Breast epithelium (tissue), 4 donors: ENCODE measurements at places on chromosomes 12 and 14. TPM values are rescaled to one million over a fixed set of nuclear protein-coding genes. Genes with fewer than 3 reads are reported as not detected.

Gene SPX
- 1.3 TPM for total RNA-seq

Gene GSG1
- not detected for total RNA-seq

Gene CIDEB
- 14.4 TPM for total RNA-seq

Gene CCDC38
- not detected for total RNA-seq

Gene COX14
- 139 TPM for total RNA-seq

Gene KRT79
- total RNA-seq = not detected

Gene ZNF140
- 9.3 TPM for total RNA-seq

Gene C12orf60
- 1.4 TPM for total RNA-seq

Gene PTPRB
- total RNA-seq = 18.4 TPM

Gene ESR2
- total RNA-seq = 0.98 TPM

GRCh38 chr12:67062193-67062592 is 207.0 kb upstream of the CAND1 start:
- H3K36me3 ChIP-seq = no peaks in the 10 kb centered on the region
- DNase-seq = no peak
- H3K4me3 ChIP-seq = no peak overlapping the region

DNA sequence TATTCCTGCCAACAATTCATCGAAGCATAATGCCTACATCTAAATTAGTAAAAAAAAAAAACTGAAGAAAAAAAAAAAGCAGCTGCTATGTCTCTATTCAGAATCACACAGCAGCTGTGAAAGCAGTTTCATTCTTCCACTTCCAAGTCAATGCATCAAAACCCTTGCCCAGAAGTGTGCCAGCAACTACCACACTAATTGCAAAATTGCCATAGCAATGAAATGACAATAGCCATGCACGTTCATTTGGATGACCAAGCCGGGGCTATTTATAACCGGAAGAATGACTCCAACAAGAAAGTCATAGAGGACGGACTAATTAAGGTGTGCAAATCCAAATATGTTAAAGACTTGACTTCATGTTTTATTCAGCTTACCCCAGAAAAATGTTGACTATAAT is 42.5 kb downstream of the SLC2A13 start:
- no peaks in the 10 kb centered on the region for H3K36me3 ChIP-seq
- H3K4me1 ChIP-seq = no peaks in the 10 kb centered on the region
- no peaks in the 10 kb centered on the region for H3K27me3 ChIP-seq
- H3K4me3 ChIP-seq = no peak overlapping the region
- no peak for DNase-seq

- H3K36me3 ChIP-seq = no peaks in the 10 kb centered on the region
- no peak overlapping the region for H3K27ac ChIP-seq
- no peak overlapping the region for H3K4me3 ChIP-seq
- no peak for DNase-seq
- no peaks in the 10 kb centered on the region for H3K27me3 ChIP-seq
Measured at GRCh38 chr12:71166862-71167496, 9.2 kb upstream of the TSPAN8 start.

DNA sequence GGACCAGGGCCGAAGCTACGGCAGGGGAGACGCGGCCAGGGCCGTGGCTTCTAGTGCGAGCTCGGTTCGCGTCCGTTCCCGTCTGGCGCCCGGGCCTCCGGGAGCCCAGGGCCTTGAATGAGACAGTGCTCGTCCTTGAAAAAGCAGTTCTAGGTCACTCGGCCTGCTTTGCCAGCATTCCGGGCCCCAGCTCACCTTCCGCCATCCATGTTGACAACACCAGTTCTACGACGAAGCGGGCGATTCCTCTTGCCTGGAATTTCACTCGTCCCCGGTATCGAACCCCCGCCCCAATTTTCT is 4.5 kb downstream of the OR10AD1 start:
- H3K4me3 ChIP-seq = peak overlapping the region; percentile 91
- peak overlapping the region; percentile 99 for H3K27ac ChIP-seq
- H3K27me3 ChIP-seq = no peaks in the 10 kb centered on the region
- DNase-seq = no peak
- H3K4me1 ChIP-seq = no peaks in the 10 kb centered on the region

GRCh38 chr12:10967409-10967808 is 19.3 kb downstream of the TAS2R50 start:
- no peaks in the 10 kb centered on the region for H3K4me1 ChIP-seq
- H3K36me3 ChIP-seq = no peaks in the 10 kb centered on the region
- no peaks in the 10 kb centered on the region for H3K27me3 ChIP-seq

- H3K4me3 ChIP-seq = no peak overlapping the region
- no peak overlapping the region for H3K27ac ChIP-seq
- no peaks in the 10 kb centered on the region for H3K4me1 ChIP-seq
- no peaks in the 10 kb centered on the region for H3K36me3 ChIP-seq
Measured at GRCh38 chr14:102693006-102693755, 84.1 kb upstream of the TRAF3 start.

DNA sequence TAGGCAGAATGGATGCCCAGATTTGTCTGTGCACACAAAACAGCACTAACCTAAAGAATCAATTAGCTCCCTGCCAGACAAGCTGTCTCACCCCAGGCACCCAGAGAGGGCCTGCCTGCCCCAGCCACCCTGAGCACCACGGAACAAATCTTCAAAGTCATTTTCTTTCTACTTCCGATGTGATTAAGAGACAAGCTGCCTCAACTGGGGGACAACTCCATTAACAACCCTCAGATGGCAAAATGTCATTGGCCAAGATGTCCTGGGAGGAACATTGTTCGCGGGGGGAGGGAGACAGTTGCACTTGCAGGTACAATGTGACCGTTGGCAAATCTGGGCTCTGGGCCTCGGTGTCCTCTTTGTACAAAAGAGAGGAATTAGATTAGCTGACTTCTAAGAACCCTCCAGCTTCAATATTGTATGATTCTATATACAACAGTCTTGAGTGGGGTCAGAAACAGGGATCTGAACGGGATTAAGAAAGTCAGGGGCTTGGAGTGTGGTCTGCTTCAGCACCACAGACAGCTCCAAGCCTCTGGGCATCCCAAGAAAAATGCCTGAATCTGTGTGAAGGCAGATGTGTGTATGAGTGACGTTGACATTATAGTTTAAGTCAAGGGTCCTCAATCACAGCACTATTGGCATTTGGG is 42.8 kb upstream of the CMKLR1 start:
- H3K4me3 ChIP-seq = no peak overlapping the region
- no peaks in the 10 kb centered on the region for H3K27me3 ChIP-seq
- no peaks in the 10 kb centered on the region for H3K4me1 ChIP-seq
- H3K27ac ChIP-seq = no peak overlapping the region
- DNase-seq = no peak
- H3K36me3 ChIP-seq = no peaks in the 10 kb centered on the region

DNA sequence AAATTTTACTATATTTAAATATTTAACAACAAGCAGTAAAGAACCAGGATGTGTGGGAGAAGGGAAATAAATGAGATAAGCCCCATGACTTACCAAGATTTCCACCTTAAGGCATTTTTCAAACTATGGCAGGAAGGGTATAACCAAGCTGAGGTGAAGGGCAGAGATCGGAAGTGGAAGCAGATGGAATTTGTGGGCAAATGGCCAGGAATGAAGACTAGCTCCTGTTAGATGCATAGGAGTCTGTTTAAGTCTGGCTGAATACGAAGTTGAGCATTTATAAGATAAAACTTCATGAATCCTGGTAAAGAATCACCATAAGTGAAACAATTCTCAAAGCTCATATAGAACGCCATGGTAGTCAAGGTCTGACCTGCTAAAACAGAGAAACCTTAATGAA is 163.5 kb downstream of the DIO2 start:
- H3K36me3 ChIP-seq = no peaks in the 10 kb centered on the region
- no peaks in the 10 kb centered on the region for H3K4me1 ChIP-seq
- no peaks in the 10 kb centered on the region for H3K27me3 ChIP-seq
- DNase-seq = no peak

- H3K4me1 ChIP-seq = peaks cover 13% of the 10 kb centered on the region
- no peaks in the 10 kb centered on the region for H3K27me3 ChIP-seq
- DNase-seq = no peak
- H3K4me3 ChIP-seq = peak overlapping the region; percentile 78
- H3K27ac ChIP-seq = peak overlapping the region; percentile 93
- H3K36me3 ChIP-seq = no peaks in the 10 kb centered on the region
Measured at GRCh38 chr12:56188131-56188777, 1.0 kb downstream of the SMARCC2 start.

DNA sequence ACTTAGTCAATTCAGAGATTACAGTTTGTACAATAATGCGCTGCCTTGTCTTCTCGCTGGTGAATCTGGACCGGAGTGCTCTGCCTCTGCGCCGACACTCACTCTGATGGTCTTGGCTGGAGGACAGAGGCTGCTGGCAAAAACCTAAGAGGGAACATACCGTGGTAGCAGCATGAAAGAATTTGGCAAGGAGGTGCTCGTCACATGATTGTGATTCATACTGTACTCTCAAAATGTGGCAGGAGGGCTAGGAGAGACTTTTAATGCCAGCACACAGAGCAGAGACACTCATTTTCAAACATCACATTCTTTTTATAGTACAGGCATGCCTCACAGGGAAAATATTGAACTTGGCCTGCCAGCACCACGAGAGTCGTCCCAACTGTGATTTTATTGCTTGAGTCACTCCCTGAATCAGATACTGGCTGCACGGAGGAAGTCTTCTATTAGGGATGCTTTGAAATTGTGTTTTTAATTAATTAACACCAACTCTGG is 67.8 kb downstream of the HMGA2 start:
- H3K27ac ChIP-seq = peak overlapping the region; percentile 64
- H3K4me1 ChIP-seq = peaks cover 6% of the 10 kb centered on the region
- no peaks in the 10 kb centered on the region for H3K36me3 ChIP-seq
- peak; percentile 56 for DNase-seq
- H3K4me3 ChIP-seq = peak overlapping the region; percentile 4

DNA sequence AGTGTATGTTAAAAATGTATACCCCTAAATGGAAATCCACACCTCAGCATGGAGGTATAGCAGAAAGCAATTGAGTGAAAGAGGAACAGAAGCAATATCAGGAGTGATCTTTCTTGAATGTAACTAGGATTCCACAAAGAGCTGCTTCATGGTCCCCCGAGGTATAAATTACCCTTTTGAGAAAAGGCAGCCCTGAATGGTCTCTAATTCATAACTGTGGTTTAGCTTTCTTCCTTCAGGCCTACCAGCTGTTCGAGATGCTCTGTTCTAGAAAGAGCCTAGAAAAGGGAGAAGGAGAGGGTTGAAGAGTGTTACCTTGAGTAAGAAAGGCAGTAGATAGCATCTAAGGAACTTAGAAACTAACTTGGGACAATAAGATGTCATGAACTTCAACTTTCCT is 42.9 kb upstream of the CSRNP2 start:
- H3K36me3 ChIP-seq = no peaks in the 10 kb centered on the region
- H3K4me3 ChIP-seq = no peak overlapping the region
- H3K27ac ChIP-seq = no peak overlapping the region

- no peak overlapping the region for H3K27ac ChIP-seq
- H3K36me3 ChIP-seq = no peaks in the 10 kb centered on the region
- no peaks in the 10 kb centered on the region for H3K27me3 ChIP-seq
- no peaks in the 10 kb centered on the region for H3K4me1 ChIP-seq
- DNase-seq = no peak
Measured at GRCh38 chr12:55008944-55009585, 10.7 kb upstream of the NEUROD4 start.

DNA sequence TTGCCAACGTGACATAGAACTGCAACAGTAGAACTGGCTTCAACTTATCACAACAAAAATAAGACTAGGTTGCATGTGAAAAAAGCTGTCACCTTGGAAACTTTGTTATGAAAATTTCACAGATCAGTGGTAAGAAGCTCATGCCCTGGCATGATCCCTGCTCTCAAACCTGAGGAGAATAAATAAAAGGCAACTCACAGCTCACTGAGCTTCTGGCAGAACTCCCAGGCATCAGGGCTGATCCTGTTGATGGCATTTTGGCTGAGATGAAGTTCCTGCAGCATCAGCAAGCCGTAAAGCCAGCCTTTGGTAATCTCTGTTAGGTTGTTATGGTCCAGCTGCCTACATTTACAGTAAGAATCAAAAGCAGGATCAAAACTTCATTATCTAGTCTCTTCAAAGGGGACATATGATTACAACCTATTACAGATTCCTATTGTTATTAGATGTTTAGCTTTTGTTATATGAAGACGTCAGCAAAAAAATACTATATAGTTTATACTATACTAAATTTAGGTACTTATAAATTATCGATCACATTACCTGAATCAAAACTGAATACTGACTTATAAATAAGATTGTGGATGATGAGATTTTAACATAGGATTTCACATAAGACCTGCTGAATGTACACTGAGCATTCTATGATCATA is 32.0 kb downstream of the LRIG3 start:
- H3K27ac ChIP-seq = peak overlapping the region; percentile 17
- no peak for DNase-seq
- H3K4me1 ChIP-seq = no peaks in the 10 kb centered on the region

GRCh38 chr12:47963340-47964040 is at the start of gene TMEM106C:
TSS of gene TMEM106C (plus strand) at chr12:47963596. CDS start at chr12:47964237, 641 bp downstream.
- no peaks in the 10 kb centered on the region for H3K4me1 ChIP-seq
- peak within 1 kb of the TSS; percentile 85 for H3K4me3 ChIP-seq
- H3K27ac ChIP-seq = peak within 1 kb of the TSS; percentile 66

- DNase-seq = no peak
- H3K4me1 ChIP-seq = no peaks in the 10 kb centered on the region
- no peak overlapping the region for H3K27ac ChIP-seq
- no peaks in the 10 kb centered on the region for H3K36me3 ChIP-seq
- no peak overlapping the region for H3K4me3 ChIP-seq
Measured at GRCh38 chr14:21145437-21145836, 10.4 kb downstream of the OR5AU1 start.

DNA sequence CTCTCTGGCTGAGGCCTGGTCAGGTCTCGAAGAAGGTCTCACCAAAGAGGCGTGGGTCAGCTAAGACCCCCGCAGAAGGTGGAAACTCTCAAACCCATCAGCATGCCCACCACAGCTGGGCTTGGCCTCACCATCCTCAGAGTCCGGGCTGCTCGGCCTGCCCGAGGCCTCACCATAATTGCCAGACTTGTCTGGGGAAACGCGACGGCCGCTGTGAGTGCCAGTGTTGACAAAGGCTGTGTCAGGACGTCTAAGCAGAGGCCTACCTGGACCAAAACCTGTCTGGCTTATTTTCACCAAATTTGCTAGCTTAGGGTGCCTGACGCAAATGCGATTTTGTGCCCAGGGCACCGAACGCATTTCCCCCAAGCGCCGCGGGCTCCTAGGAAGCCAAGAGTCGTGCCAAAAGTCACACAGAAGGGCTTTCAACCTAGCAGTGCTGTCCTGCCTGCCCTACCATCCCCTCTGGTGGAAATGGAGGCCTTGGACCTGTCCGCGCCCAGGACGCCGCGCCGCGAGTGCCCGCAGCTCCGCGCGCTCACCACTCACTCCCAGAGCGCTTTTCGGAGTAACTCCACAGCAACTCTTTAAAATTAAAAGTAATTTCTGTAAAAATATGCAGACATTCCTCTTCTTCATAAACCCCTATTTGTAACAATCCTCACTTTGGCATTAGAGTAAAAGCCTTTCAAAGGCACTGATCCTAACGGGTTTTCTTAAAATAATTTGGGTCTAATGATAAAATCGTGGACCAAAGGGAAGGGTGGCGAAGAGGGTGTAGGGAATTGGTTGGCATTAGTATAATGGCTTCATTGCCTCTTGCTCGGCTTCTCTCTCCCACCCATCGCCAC is 1.2 kb upstream of the ALX1 start:
- no peaks in the 10 kb centered on the region for H3K4me1 ChIP-seq
- H3K4me3 ChIP-seq = no peak overlapping the region
- no peak for DNase-seq
- no peaks in the 10 kb centered on the region for H3K36me3 ChIP-seq
- H3K27me3 ChIP-seq = peaks cover 92% of the 10 kb centered on the region
